ENCODE measurements at places on chromosomes 2 and 18. TPM values are rescaled to one million over a fixed set of nuclear protein-coding genes. Genes with fewer than 3 reads are reported as not detected.
A peak's percentile ranks its signal among the peaks of the same experiment; 100 is the strongest.

- DNase-seq = no peak
- no peaks in the 10 kb centered on the region for H3K4me1 ChIP-seq
- H3K36me3 ChIP-seq = no peaks in the 10 kb centered on the region
- H3K27ac ChIP-seq = no peak overlapping the region
Observed at GRCh38 chr18:51537487-51537886, 340.0 kb upstream of the MEX3C start.

DNA sequence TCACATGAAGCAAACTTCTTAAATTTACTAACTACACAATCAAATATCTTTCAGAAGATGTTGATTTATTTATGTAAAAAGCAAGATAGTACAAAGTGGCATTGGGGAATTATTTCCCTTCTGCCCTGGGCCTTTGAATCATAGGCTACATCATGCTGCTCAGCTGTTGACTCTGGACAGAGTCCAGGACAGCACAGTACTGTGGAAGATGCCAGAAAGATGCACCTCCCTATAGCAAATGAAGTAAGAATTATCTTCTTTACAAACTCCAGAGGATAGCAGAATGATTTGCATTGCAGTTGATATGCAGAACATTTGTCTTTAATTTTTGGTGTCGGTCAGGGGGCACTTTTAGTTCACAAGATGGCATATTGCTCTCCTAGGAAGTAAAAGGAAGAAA lies 1354.5 kb upstream of the ZEB2 start:
- no peak overlapping the region for H3K4me3 ChIP-seq
- peaks cover 12% of the 10 kb centered on the region for H3K4me1 ChIP-seq
- no peaks in the 10 kb centered on the region for H3K27me3 ChIP-seq
- no peaks in the 10 kb centered on the region for H3K36me3 ChIP-seq
- H3K27ac ChIP-seq = no peak overlapping the region
- DNase-seq = peak; percentile 86

GRCh38 chr2:64698668-64699444 lies 45.1 kb upstream of the SERTAD2 start:
- peak; percentile 90 for DNase-seq
- peaks cover 52% of the 10 kb centered on the region for H3K4me1 ChIP-seq
- H3K27ac ChIP-seq = peak overlapping the region; percentile 85
- no peaks in the 10 kb centered on the region for H3K36me3 ChIP-seq

- H3K36me3 ChIP-seq = no peaks in the 10 kb centered on the region
- peak; percentile 68 for DNase-seq
- H3K27me3 ChIP-seq = peaks cover 10% of the 10 kb centered on the region
- no peak overlapping the region for H3K27ac ChIP-seq
Observed at GRCh38 chr2:174263997-174264396, 15.7 kb upstream of the OLA1 start.

ATOH8 gene
- 18.6 TPM for total RNA-seq
